Activated CD4-positive, CD25-positive, alpha-beta regulatory T cell treated with anti-CD3 and anti-CD28 coated beads, Interleukin-2, amount 50 U/mL, for 16 hours (primary cell): ENCODE measurements at places on chromosomes 6 and 20.

DNA sequence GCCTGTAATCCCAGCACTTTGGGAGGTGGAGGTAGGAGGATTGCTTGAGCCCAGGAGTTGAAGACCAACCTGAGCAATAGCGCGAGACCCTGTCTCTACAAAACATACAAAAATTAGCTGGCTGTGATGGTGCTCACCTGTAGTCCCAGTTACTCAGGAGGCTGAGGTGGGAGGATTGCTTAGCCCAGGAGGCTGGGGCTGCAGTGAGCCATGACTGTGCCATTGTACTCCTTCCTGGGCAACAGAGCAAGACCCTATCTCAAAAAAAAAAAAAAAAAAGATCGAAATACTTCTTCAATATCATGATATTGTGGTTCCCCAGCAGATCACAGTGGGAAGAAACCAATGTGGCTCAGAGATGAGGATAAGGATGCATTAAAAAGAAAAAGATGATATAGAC, 47.6 kb downstream of the SOBP start:
- DNase-seq: no peak

GRCh38 chr6:125994670-125995488, 8.5 kb downstream of the TRMT11 start:
- no peak for DNase-seq

GRCh38 chr6:81491454-81492101, 260.9 kb downstream of the TENT5A start:
- no peak for DNase-seq

DNA sequence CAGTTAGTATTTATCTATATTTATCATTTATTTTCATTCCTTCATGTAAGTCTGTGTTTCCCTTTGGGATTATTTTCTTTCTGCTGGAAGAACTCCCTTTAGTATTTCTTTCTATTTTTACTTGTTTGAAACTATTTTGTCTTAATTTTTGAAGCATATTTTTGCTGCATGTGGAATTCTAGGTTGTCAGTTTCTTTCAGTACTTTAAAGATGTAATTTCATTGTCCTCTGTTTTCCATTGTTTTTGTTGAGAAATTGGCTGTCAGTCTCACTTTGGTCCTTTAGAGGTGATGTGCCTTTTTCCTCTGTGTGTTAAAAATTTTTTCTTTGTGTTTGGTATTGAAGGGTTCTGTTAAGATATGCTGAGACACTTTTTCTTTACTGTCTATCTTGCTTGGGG, 17.1 kb downstream of the RNF182 start:
- no peak for DNase-seq

DNA sequence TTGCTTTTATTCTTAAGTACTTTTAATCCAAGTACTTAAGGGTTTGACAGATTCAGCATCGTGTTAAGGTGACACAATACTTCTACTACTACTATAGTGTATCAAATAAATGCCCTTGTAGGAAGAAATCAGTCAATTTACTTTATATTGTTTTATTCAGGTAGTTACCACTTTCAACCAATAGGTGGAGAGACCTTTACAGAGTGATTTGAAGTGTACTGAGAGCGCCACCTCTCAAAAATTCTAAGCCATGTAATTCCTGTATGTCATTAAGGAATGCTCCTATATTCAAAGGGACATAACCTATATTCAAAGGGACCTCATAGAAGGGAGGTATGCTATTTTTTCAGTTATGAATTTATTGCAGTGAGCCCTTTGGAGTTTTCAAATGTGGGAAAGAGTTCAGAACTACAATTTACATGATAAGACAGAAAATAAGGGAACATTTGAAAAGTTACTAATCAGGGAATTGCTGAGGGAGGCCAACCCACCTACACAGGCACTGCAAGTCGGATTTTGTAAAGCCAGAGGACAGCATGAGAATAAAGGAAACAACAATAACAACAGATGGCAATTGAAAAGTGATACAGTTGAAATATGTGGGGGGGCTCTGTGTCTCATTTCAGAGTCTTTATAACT, 955.6 kb downstream of the TBC1D32 start:
- no peak for DNase-seq

- no peak for DNase-seq
Observed at GRCh38 chr20:1450926-1451491, 15.6 kb downstream of the NSFL1C start.

GRCh38 chr6:53960311-53960710, 150.9 kb upstream of the MLIP start:
- DNase-seq: no peak
